ENCODE measurements at places on chromosomes 7 and 10. TPM values are rescaled to one million over a fixed set of nuclear protein-coding genes. Genes with fewer than 3 reads are reported as not detected.

DNA sequence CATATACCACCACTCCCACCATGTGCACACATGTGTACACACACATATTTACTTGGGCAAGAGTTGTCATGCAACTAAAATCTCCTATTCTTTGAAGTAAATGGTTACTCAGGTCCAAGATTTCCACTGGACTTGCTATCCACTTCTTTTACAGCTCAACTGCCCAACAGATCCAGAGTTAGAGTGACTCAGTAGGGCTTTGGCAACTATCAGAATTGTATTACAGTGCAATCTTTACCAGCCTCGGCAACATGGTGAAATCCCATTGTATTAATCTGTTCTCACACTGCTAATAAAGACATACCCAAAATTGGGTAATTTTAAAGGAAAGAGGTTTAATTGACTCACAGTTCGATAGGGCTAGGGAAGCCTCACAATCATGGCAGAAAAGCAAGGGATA lies 51.9 kb upstream of the ABLIM1 start:
- peaks cover 32% of the 10 kb centered on the region for H3K4me1 ChIP-seq
- DNase-seq = peak; percentile 35
- no peak overlapping the region for H3K27ac ChIP-seq
- H3K4me3 ChIP-seq = no peak overlapping the region
- no peaks in the 10 kb centered on the region for H3K27me3 ChIP-seq

DNA sequence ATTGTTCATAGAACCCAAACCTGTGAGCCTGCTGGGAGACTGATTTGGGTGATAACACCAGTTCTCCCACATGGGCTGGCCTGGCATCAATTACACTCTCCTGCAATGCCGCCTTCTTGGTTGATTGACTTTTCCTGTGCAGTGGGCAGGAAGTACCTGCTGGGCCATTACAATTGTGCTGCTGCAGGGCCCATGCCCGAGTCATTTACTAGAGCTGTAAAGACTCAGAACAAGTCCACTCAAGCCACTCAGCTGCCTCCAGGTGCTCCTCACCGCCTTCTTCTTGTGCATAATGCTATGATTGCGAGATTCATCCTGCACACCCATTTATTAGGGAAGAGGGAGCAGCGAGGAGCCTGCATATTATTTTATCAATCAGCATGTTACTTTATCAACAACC lies 264.0 kb downstream of the TCERG1L start:
- no peak overlapping the region for H3K4me3 ChIP-seq
- H3K27me3 ChIP-seq = no peaks in the 10 kb centered on the region
- no peak for DNase-seq
- no peak overlapping the region for H3K27ac ChIP-seq
- H3K4me1 ChIP-seq = no peaks in the 10 kb centered on the region
- H3K36me3 ChIP-seq = no peaks in the 10 kb centered on the region

DNA sequence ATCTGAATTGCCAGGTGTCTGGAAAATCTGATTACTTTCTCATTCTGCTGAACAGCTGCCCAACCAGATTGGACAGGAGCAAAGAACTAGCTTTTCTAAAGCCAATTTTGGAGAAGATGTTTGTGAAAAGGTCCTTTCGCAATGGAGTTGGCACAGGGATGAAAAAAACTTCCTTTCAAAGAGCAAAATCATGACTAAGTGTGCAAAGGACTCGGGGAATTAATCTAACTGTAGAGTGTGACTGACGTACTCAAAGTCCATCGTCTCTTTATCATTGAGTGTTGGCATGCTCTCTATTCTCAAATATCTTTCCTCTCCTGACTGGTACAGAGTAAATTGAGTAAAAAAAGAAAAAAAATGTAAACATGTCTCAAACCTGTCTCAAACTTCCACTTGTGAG lies 3.3 kb downstream of the NPS start:
- H3K4me3 ChIP-seq = no peak overlapping the region
- H3K27ac ChIP-seq = no peak overlapping the region
- no peak for DNase-seq
- H3K4me1 ChIP-seq = no peaks in the 10 kb centered on the region
- no peaks in the 10 kb centered on the region for H3K36me3 ChIP-seq

DNA sequence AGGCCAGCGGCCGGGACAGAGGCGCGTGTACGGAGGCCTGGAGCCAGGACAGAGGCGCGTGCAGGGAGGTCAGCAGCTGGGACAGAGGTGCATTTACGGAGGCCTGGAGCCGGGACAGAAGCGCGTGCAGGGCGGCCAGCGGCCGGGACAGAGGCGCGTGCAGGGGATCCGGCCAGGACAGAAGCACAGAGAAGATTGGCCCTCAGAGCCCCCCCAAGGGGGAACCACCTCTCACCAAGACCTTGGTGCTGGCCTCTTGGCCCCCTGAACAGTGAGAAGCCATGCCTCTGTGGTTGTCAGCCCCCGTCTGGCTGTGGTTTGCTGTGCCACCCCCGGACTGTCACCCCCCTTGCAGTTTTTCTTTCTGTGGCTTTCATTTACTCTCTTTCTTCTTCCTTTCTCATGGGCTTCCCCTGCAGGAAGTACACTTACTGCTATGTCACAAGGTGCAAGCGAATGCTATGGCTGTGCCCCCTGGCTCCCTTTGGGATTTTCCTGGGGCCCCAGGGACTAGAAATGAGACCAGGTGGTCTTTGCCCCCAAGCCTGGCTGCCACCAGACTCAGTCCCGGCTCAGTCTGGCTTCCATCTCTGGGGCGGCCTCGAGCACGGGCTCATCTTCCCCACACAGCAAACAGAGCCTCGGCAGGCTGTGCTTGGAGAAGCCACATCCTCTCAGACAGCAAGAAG lies 41.1 kb downstream of the INSIG1 start:
- no peak overlapping the region for H3K27ac ChIP-seq
- no peak for DNase-seq
- peaks cover 41% of the 10 kb centered on the region for H3K27me3 ChIP-seq

Gene PODXL
- 44.2 TPM for total RNA-seq

Gene PDZD7
- total RNA-seq = 2.8 TPM

Gene HILPDA
- 29.1 TPM for total RNA-seq

Gene IL15RA
- 5.9 TPM for total RNA-seq

Gene LIPM
- total RNA-seq = not detected

Gene ACTR3C
- 10.8 TPM for total RNA-seq

DNA sequence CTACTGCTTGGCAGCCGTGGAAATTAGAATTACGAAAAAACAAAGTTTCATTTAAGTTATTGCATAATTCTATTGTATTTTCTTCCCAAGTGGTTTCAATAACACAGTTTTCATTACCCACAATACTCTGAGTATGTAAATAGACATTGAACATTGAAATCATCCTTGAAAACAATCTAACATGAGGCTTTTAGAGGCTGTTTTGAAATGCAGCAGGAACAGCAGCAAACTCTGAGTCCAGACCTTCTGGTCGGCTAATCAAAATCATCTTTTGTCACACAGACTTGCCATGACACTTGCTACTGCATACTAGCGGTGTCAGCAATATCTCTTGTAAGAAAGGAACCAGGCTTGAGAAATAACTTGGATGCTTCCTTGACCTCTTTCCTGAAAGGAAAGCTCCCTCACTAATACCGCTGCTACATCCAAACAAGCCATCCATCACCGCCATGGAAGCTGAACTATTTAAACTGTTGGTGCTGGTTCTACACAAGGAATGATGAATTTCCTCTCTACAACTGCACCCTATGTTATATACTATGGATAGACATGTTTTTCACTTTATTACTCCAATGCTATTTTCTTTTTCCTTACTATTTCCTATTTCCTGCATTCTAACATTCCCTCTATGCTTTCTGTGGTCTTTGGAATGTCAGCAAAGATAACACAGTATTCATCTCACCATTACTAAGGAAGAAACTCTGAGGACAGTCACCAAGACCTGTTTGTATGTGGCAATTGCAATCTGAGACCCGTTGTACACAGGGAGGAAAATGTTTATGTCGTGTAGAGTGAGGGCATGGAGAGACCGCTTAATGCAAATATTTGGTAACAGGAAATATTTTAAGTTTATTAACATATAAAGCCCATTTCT lies 130.8 kb downstream of the ITGA8 start:
- H3K36me3 ChIP-seq = no peaks in the 10 kb centered on the region
- H3K4me3 ChIP-seq = no peak overlapping the region
- no peak overlapping the region for H3K27ac ChIP-seq
- DNase-seq = no peak
- H3K27me3 ChIP-seq = peaks cover under 1% of the 10 kb centered on the region

DNA sequence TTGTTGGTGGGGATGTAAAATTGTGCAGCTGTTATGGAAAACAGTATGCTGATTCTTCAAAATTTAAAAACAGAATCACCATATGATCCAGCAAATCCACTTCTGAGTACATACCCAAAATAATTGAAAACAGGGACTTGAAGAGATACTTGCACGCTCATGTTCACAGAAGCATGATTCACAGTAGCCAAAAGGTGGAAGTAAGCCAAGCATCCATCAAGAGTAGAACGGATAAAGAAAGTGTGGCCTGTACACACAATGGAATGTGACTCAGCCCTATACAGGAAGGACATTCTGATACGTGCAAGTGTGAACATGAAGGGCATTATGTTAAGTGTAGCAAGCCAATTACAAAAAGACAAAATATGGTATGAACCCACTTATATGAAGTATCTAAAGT lies 696.7 kb upstream of the CELF2 start:
- no peak overlapping the region for H3K27ac ChIP-seq
- H3K4me1 ChIP-seq = no peaks in the 10 kb centered on the region
- no peaks in the 10 kb centered on the region for H3K36me3 ChIP-seq
- no peak for DNase-seq

Gene CFTR
- not detected for total RNA-seq

DNA sequence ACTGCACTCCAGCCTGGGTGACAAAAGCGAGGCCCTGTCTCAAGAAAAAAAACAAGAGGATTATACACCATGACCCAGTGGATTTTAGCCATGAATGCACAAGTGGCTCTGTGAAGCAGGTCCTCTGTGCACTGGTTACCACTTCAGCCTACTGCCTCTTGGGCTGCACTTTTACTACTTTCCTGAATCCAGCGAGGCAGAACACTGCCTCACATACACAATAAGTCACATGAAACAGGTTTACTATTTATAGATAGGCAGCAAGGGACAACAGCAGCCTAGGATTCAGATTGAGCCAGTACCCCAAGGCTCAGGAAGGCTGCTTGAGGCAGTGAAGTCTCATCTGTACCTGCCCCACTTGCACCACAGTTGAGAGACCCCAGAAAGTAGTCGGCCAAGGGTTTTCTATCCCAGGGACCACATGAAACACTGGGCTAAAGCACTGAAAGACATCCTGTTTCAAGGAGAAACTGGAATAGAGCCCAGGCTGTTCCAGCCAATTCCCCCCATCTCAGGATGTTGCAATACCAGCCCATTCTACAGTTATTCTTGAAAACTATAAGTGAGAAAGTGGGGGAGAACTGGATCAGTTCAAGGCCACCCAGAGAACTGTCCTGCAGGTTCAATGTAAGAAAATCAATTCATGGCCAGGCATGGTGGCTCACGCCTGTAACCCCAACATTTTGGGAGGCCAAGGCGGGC lies 10.3 kb upstream of the OGDH start:
- H3K27me3 ChIP-seq = no peaks in the 10 kb centered on the region
- no peak overlapping the region for H3K27ac ChIP-seq

Gene AKR1C2
- 0.66 TPM for total RNA-seq

GRCh38 chr10:94219829-94220228 lies 142.9 kb downstream of the NOC3L start:
- H3K4me3 ChIP-seq = no peak overlapping the region
- DNase-seq = no peak
- H3K27me3 ChIP-seq = no peaks in the 10 kb centered on the region
- no peak overlapping the region for H3K27ac ChIP-seq
- peaks cover 10% of the 10 kb centered on the region for H3K4me1 ChIP-seq

DNA sequence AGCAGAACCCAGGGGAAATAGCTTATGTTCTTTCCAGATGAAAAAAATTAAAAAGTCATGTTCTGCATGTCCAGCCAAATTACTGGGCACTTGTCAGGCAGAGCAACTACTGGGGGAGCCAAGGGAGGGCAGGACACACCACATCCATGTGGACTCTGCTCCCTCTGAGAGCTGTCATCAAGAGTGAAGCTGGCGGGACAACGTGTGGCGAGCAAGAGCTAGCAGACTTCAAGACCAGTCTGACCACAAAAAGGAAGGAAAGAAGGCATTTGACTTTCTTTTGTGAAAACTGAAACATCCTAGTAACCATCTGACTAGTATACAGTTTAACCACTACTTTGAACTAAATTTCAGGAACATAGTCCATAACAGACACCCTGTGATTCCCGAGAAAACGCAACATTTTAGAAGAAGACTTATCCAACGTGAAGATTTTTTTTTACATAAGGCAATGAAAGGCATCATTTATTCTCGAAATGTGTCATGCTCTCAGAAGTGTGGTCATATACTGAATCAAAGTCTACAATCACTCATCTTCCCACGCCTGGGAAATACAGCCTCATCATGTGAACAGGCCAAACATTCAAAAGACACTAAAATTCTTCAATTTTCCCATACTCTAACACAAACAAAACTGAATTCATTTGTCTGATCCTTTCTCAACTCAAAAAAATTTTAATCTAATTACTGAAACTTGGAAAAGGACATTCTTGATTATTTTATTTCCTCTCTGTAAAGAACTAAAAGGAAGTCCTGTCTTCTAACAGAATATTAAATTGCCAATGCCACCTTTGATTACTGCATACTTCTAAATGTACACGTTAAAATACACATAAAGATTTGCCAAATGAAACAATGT lies 15.5 kb downstream of the CYTH3 start:
- no peak for DNase-seq
- peaks cover 13% of the 10 kb centered on the region for H3K4me1 ChIP-seq
- H3K36me3 ChIP-seq = no peaks in the 10 kb centered on the region
- H3K27me3 ChIP-seq = no peaks in the 10 kb centered on the region
- no peak overlapping the region for H3K4me3 ChIP-seq
- H3K27ac ChIP-seq = peak overlapping the region; percentile 41

Gene MBL2
- total RNA-seq = 0.17 TPM

- no peaks in the 10 kb centered on the region for H3K27me3 ChIP-seq
- no peaks in the 10 kb centered on the region for H3K4me1 ChIP-seq
- no peaks in the 10 kb centered on the region for H3K36me3 ChIP-seq
- no peak overlapping the region for H3K27ac ChIP-seq
These were observed 36.3 kb downstream of the SUFU start for GRCh38 chr10:102540023-102540422.

Gene TOMM7
- 132 TPM for total RNA-seq

Gene PDE1C
- 14.1 TPM for total RNA-seq

Gene DGKI
- 0.52 TPM for total RNA-seq

GRCh38 chr7:44051611-44052220 lies 7.2 kb downstream of the DBNL start:
- H3K27me3 ChIP-seq = no peaks in the 10 kb centered on the region
- peaks cover 36% of the 10 kb centered on the region for H3K36me3 ChIP-seq
- no peak overlapping the region for H3K27ac ChIP-seq
- DNase-seq = no peak
- no peak overlapping the region for H3K4me3 ChIP-seq

Gene THSD7A
- total RNA-seq = 0.06 TPM

Gene ITGA8
- not detected for total RNA-seq

Data from PC-3 (cell line).